ENCODE measurements at places on chromosomes 3 and 15. TPM values are rescaled to one million over a fixed set of nuclear protein-coding genes. Genes with fewer than 3 reads are reported as not detected.
A peak's percentile ranks its signal among the peaks of the same experiment; 100 is the strongest.

- no peak for DNase-seq
These were observed 18.6 kb downstream of the PIK3R4 start for GRCh38 chr3:130728037-130728436.

SNTN gene
- not detected for total RNA-seq

- DNase-seq = no peak
These were observed 304.8 kb downstream of the EPHB1 start for GRCh38 chr3:135099734-135100355.

GRCh38 chr15:51668446-51668845 is 12.9 kb upstream of the SCG3 start:
- DNase-seq = no peak

- peak; percentile 66 for DNase-seq
These were observed 1.3 kb downstream of the RAP2B start for GRCh38 chr3:153163393-153163724.

GRCh38 chr15:69637818-69638217 is 185.2 kb downstream of the RPLP1 start:
- no peak for DNase-seq

- no peak for DNase-seq
These were observed 44.6 kb downstream of the TFDP2 start for GRCh38 chr3:142104763-142105162.

DNA sequence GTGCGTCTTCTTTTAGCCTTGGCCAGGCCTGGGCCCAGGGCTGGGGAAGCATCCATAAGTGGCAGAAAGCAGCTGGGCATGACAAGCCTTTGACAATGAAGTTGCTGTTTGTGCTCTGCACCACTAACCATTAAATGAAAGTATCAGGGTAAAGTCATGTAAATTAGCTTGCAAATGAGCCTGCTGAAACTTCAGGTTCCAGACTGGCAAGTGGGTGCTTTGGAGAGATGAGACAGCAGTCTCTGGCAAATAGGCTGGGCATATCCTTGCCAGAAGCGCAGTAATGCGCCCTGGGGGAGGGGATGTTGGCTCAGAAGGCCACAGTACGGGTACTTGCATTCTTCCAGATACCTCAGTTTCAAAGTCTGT is 40.7 kb downstream of the RAB6B start:
- no peak for DNase-seq

DNA sequence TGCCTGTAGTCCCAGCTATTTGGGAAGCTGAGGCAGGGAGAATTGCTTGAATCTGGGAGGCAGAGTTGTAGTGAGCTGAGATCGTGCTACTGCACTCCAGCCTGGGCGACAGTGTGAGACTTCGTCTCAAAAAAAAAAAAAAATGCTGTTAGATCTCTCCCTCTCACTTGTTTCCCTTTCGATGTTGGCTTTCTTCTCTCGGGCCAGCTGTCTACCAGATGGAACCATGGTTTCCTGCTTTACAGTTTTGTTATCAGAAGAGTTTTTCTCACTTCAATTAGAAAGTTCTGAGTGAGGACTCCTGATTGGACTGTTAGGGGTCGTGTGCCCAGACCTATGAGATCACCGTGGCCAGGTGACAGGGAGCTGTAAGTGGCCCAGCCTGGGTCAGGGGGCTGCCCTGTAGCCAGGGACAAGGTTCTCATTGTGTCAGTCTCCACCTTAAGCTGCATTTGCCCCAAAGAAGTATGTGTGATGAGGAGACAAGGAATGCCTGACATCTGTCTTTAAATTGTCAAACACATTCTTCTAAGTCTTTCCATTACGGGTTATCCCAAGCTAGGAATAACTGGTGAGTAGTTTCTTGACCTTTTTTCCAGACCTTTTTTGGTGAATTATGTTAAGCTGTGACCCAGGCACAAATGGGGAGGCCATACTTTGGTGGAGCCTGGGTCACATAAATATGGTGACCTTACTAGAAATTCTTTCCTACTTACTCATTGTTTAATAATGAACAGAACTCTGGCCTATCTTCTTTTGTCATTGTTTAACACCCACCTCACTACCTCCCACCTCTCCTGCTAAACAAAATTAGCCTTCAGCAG is 25.2 kb downstream of the SNAPC5 start:
- peak; percentile 38 for DNase-seq

DNA sequence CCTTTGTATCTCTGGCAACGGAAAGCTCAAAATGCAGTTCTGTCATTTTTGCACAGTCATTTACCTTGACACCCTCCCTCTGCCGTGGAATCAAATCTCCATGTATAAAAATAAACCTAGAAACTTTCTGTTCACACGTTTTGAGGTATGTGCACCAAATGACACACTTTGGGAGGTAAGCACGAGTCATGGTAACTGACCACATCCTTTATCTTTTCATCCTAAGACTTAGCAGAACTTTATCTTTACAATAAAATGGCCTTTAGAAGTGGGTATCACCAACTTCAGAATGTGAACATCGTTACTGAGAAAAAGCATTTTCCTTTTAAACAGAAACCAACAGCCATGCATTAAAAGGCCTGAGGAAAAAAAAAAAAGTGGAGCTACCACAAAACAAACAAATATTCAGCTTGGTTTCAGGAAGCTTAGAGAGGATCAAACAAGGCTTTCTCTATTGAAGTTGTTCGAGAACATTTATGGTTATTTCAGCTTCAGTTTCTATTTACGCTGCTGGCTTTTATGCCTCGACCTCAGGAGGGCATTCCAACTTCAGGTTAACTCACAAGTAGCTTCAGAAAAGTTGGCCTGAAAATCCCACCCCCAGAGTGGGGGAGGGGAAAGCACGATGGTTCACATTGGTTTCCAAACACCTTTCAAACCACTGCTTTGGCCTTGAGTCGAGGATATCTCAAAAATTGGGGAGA is 171.1 kb upstream of the ICE2 start:
- no peak for DNase-seq

FEM1B gene
- 18.1 TPM for total RNA-seq

- peak; percentile 82 for DNase-seq
These were observed 307.3 kb downstream of the SV2B start for GRCh38 chr15:91407269-91407889.

DNA sequence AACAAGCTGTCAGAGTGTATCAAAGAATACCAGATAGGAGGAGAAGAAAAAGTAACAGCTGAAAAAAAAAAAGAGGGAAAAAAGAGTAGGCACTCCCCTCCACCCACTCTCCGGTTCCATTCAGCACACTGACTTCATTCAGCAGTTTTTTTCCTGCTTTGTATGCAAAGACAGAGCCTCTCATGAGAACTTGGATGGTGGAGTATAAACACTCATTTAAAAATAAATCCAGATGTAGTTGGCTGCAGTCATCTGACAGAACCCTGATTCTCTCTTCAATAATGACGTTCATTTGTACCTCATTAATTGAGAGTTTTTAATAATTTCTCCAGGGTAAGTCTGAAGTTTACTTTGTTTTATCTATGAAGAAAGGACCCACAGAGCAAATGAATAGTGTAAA is 81.0 kb downstream of the TMEM108 start:
- no peak for DNase-seq

GRCh38 chr15:59549301-59550185 is 62.0 kb upstream of the GCNT3 start:
- no peak for DNase-seq

STRIT1 gene
- total RNA-seq = not detected

DNA sequence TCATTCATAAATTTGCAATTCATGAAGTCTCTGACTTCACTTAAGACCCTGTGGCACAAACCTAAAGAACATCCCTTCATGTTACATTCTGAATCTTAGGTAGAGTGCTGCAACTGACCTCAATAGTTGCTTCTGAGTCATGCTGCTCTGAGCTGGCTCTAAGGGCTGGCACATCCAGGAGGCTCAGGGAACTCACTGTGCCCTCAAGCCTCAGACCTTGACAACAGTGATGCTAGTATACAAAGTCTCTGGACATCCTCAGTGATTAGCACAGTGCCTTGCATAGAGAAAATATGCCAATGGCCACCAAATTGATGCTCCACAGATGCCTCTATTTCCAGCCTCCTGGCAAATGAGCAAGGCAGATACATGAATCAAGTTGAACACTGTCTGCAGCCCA is 740.9 kb upstream of the LMCD1 start:
- DNase-seq = no peak

NOX5 gene
- total RNA-seq = 1.1 TPM

CEP19 gene
- total RNA-seq = 11.2 TPM

GRCh38 chr15:69131362-69132220 is 28.8 kb upstream of the GLCE start:
- DNase-seq = no peak

FBXL22 gene
- total RNA-seq = not detected

DNA sequence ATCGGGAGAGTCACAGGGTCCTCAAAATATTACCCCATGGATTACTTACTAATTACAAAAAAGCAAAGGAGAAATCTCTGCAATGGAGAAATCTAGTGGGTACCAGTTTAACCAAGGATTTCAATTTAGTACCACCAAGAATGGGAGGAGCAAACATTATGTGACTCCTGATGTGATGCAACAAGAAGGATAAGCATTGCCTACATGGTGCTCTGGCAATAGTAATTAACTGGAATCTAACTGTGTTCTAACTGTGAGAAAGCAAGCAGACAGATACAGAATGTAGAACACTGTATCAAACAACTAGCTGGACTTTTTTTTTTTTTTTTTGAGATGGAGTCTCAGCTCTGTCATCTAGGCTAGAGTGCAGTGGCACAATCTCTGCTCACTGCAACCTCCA is 159.2 kb downstream of the TNIK start:
- no peak for DNase-seq

DNA sequence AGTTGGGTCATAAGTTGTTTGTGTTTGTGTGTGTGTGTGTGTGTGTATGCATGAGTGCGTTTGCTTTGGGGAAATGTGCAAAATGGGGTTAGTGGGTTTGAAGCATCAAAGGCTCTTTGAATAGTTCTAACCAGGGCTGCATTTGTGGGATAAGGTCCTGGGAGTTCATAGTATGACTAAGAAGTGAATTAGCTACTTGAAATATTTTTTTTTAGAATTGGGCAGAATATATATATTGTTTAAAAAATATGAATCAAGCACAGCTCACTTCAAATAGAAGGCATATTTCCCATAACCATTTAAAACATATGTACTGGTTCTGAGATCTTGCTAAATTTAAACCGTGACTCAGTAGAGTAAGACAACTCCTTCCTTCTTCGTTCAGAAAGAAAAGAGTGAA is 43.1 kb downstream of the IGF2BP2 start:
- DNase-seq = peak; percentile 68

DNA sequence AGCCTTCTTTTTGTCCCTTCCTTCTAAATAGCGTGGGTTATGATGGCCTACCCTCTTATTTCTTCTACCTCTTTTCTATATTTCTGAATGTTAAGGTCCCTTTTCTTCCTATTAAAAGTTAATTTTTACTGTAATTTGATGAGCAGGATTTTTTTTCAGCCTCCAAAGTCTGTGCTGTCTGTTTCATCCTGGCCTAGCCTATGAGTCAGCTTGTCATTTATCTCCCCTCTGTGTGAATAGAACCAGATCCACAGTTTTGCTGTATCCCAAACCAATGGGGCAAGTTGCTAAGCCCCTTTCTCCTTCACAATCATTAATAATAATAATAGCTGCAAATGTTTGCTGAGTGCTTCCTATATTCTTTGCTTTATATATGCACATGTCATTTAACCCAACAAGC is 18.1 kb upstream of the C3orf38 start:
- DNase-seq = no peak

DNA sequence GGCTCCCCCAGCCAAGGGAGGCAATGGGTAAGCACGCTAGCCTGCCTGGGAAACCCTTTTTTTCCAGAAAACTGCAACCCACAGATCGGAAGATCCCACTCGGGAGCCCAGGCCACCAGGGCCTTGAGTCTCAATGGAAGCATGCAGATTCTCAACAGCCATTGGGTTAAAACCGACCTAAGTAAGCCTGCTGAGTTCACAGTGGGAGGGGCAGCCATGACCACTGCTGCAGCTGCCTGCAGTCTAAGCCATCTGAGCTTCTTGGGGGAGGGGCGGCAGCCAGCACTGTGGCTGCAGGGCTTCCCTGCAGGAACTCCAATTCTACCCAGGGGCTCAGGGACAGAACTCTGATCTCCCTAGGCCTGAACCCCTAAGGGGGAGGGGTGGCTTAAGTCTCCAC is 82.0 kb downstream of the DPPA2 start:
- no peak for DNase-seq

CLEC3B gene
- not detected for total RNA-seq

- no peak for DNase-seq
These were observed 335.1 kb downstream of the EFHB start for GRCh38 chr3:19598870-19599269.

DNA sequence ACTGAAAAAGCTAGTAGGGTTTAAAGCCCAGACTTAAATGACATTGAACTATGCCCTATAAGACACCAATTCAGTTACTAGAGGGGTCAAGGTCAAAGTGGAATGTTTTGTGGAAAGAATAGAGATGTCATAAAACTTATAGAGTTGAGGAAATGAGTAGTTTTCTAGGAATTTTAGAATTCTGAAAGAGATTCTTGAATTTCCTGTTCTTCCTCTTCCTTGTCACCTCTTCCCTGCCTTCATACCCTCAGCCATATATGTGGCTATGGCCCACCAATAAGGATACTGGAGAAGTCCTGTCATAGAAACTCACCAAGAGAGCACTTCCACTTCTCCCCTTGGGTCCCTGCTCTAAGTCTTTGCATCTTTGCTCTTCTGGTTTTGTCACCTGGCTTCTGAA is 104.9 kb upstream of the TGFBR2 start:
- no peak for DNase-seq

DNA sequence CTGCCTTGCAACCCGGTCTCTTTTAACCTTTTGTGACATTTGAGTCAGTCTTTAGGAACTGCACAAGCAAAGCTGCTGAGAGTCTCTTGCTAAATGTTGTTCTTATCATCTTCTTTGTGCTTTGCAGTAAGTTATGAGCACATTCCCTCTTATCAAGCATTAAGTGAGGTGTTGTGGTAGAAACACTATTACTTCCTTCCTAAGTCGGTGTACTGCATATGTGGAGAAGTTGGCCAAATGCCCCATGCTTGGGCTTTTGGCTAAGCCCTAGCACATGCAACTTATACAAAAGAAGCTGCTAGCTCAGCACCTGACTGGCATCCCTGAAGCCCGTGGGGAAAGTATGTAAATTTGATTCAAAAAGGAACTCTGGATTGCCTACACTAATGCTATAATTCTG is 136.5 kb upstream of the RBMS3 start:
- no peak for DNase-seq

CD200R1 gene
- not detected for total RNA-seq

ECE2 gene
- total RNA-seq = not detected

DNA sequence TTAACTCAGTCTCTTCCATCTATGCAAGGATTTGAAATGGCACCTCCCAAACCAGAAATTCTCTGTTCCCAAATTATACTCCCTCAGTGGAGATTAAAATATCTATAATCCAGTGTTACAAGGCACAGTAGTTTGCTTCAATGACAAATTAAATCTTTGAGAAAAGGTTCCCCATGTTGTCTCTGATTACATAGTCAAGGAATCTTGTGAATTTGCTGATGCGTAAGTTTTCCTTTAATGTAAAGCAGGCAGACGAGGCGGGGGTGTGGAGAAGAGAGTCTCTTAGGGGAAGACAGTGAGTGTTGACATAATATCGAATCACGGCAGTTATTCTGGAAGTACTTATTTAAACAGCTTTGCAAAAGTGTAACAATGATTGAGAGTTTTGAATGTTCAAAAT is 236.4 kb upstream of the RARB start:
- no peak for DNase-seq

TICRR gene
- total RNA-seq = 6.6 TPM

All from M059J (cell line).